ENCODE measurements at places on chromosomes 4 and X.

- no peak for DNase-seq
Measured at GRCh38 chrX:9182041-9182440, 148.1 kb upstream of the FAM9B start.

GRCh38 chr4:114180481-114180880, 201.0 kb upstream of the ARSJ start:
- peak; percentile 34 for DNase-seq

DNA sequence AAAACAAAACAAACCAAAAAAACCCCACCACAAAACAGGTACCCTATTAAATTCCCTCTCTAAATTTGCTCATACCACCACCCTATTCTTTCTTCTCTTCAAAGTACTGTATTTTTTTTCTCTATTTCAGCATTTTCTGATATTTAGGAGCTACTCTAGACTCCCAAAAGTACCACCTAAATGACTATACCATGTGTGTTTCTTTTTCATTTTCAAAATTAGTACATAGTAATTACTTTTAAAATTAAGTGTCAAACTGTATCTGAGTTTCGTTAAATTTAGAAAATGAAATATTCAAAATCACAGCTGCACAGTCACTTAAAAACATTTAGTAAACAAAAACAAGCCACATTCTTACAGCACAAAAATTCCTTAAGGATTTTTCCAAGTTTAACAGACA, 161.7 kb downstream of the FBXW7 start:
- no peak for DNase-seq

GRCh38 chr4:6325788-6326290, 56.2 kb downstream of the WFS1 start:
- DNase-seq: no peak

DNA sequence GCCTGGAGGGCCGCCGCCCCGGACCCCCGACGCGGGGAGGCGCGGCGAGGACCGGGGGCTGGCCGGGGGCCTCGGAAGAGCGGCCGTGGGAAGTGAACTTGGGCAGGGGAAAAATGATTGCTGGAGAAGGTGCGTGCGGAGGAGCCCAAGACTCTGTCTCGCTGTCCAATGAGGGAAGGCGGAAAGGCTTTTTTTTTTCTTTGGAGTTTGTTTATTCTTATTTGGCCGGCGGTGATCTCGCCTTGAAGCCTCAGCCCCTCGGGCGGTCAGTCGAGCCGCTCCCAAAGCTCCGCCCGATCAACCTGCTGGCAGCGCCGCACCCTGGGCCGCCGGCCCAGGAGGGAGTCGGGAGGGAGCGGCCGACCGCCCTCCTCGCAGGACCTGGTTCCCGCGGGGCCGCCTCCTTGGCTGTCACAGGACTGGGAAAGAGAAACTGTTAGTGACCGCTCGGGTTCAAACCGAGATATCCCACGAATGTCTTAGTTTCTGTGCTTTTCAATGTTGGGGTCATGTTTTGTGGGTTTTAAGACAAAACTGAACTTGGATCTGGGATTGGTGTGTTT, 2.5 kb downstream of the CPEB2 start:
- peak; percentile 80 for DNase-seq

- peak; percentile 27 for DNase-seq
Measured at GRCh38 chrX:46649421-46650260, 76.1 kb downstream of the CHST7 start.

DNA sequence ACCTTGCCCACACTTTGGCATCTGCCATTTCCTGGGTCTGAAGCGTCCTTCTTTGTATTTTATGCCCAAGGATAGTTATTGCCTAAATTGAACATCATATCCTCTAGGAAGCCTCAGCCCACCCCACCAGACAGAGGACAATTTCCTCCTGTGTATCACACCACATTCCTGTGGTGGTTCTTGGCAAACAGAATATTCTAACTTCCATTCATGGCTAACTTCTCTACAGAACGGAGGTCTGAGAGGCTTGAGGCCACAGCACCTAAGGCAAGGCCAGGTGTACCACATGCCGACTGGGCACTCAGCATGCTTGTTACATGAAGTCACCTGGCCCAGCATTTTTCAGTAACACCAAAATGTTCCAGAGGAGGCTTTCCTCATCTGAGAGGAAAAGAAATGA, 42.4 kb downstream of the CD99L2 start:
- DNase-seq: no peak

GRCh38 chr4:143482840-143483239, 30.7 kb upstream of the SMARCA5 start:
- peak; percentile 33 for DNase-seq

- DNase-seq: peak; percentile 75
Measured at GRCh38 chr4:128863312-128864075, 54.0 kb downstream of the JADE1 start.

- peak; percentile 14 for DNase-seq
Measured at GRCh38 chr4:1053080-1053661, 41.7 kb downstream of the FGFRL1 start.

Measured in testis (tissue), 5 donors.